ENCODE measurements at places on chromosomes 7 and 10.

GRCh38 chr10:131127138-131127589 lies 184.4 kb downstream of the TCERG1L start:
- DNase-seq: no peak

DNA sequence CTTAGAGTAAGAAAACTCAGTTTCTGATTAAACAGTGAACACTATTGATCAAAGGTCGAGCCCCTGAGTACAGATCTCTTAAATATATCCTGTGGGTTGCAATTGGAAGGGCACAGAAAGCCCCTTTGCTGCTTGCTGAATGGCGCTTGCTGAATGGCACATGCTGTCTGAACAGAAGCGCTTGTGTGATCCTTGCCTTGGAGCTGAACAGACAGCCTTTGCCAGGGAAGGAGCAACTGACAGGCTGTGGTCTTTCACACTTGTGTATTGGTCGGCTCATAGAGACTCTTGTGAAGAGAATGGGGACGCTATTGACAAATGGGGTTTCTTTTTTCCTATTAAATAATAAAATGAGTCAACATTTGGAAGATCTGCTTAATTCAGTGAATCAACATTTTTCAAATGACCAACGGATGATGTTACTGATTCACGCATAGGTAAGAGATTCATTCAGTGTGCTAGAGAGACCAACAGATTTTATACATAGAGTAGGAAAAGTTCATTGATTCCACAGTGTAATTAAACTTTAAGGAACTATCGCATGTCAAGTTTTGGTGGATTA lies 99.4 kb upstream of the TNS3 start:
- DNase-seq: no peak

DNA sequence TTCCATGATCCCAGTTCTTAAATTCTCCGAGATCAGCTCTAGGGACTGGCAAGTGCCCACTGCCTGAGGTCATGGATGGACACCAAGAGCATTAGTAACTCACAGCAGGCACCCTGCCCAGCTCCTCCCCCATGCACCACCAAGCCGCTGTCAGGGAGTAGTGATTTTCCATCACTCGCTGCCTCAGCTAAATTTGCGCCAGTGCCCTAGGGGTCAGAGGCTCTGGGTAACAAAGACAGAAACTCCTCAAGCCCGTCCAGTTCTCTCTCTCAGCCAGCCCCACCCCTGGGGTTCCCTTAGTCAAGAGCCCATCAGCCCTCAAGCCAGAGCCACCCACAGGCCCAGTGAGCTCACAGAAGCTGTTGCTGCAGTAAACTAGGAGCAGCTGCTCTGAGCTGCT lies 30.0 kb downstream of the PAX2 start:
- no peak for DNase-seq

DNA sequence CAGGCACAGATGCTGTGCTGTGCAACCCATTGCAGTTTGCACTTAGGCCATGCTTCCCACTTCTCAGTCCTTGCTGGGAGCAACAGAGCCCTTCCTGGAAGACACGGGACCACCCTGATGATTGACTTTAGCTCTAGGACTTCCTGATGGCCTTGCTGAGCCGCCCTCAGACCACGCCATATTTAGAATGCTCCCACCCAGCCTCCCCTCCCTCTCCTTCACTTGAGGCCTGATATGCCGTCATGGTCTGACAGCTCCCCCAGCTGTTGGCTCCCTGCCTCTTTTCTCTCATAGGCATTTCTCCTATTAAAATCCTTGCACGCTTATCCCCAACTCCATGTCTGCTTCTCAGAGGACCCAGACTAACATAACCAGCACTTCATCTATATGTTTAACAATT lies 29.4 kb upstream of the GATAD1 start:
- DNase-seq: no peak

- no peak for DNase-seq
Observed at GRCh38 chr7:124257638-124258308, 224.9 kb upstream of the TMEM229A start.

- no peak for DNase-seq
Observed at GRCh38 chr7:27633062-27633461, 29.6 kb downstream of the HIBADH start.

DNA sequence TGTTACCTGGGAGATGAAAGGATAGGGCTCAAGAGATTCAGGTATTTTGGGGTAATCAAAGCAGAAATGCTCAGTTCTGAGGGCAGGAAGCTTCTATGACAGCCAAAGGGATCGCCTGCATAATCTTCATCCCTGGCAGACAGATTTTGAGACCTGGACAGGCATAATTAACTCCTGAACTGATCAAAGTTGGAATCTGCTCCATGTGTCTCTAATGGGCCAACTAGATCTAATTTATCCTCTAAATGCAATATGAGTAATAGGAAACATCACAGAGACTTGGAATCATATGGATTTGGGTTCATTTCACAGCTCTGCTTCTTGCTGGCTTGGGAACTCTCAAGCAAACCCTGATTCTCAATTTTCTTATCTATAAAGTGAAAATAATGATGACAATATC lies 41.2 kb upstream of the EPHB6 start:
- DNase-seq: no peak

DNA sequence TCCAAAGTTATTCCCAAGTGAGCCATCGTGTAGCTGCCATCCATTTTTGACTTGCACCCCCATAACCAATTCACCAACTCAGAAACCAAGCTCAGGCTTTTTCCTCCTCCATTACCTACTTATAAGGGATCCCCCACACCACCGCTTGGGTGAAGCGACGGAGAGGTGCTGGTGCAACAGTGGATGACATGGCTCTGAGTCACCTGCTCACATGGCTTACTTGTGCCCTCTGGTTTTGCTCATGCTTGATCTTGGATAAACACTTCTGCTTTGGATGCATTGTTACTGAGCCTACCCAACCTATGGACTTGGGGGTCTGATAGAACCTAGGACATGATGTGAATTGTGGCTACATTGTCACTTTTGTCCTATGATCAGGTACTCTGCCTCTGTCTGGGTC lies 12.0 kb upstream of the AKR1B1 start:
- no peak for DNase-seq

DNA sequence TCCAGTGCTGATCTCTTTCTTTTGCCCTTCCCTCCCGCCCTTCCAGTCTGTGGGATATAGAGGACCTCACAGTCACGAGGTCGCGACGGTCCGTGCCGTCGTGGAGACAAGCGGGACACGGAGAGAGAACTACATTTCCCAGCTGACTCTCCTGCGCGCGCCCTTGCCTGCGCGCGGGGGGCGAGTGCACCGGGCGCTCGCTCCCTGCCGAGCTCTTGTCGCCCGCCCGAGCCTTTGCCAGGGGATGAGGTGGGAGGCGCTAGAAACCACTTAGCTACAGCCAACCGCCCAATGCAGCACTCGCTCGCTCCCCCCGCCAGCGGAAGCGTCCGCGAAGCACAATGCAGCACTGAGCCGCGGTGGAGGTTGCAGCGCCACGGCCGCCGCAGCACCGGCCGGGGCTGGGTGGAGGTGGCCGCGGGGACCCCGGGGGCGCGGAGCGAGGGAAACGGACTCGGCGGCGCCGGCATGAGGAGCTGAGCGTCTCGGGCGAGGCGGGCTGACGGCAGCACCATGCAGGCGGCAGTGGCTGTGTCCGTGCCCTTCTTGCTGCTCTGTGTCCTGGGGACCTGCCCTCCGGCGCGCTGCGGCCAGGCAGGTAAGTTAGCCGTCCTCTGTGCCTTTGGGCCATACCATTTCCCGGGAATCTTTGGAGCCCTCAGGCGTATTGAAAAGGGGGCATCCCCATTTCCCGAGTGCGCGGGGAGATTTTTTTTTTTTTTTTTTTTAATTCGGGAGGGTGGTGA lies at the start of gene ADAM22:
ADAM22 (plus strand) TSS at position 299 of the 746 bp plus-strand sequence; CDS start at position 514, 215 bp downstream.
- peak; percentile 93 for DNase-seq

DNA sequence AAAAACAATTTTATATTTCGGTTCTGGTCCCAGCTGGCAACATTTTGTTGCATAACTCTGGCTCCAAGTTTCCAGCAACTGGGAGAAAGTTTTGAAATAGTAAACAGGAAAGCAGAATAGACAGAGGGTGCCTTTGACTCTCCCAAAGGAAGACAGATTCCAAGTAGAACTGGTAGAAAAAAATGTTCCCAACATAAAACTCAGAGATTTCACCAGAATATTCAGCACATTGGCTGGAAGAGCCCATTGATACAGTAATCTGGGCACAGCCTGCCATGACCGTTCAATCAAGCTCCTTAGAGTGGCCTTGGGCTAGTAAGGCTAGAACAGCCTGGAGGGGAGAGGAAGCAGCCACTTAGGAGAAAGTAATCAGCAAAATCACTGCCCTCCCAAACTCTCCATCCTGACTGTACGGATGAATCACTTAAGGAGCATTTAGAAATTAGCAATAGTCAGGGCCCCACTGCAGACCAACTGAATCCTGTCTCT lies 120.4 kb downstream of the CUBN start:
- no peak for DNase-seq

DNA sequence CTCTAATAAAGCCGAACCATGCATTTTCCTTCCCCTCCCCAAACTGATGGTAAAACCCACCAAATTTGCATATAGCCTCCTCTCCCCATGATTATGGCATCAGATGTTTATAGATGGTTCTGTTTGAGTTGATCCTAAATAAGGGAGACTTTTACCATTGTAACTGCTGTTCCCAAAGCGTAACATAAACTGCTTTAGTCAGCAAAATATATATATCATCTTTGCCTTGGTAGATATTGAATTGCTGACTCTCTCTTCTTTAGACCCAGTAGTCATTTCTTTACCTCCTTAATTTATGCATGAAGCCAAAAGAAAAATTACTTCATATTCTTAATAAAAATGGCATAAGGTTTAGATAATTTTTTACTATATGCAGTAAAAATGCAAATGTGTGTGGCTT lies 86.2 kb upstream of the LRGUK start:
- no peak for DNase-seq

GRCh38 chr7:34163956-34164355 lies 258.6 kb downstream of the BMPER start:
- DNase-seq: no peak

- no peak for DNase-seq
Observed at GRCh38 chr10:88088441-88089340, 225.3 kb downstream of the PTEN start.

DNA sequence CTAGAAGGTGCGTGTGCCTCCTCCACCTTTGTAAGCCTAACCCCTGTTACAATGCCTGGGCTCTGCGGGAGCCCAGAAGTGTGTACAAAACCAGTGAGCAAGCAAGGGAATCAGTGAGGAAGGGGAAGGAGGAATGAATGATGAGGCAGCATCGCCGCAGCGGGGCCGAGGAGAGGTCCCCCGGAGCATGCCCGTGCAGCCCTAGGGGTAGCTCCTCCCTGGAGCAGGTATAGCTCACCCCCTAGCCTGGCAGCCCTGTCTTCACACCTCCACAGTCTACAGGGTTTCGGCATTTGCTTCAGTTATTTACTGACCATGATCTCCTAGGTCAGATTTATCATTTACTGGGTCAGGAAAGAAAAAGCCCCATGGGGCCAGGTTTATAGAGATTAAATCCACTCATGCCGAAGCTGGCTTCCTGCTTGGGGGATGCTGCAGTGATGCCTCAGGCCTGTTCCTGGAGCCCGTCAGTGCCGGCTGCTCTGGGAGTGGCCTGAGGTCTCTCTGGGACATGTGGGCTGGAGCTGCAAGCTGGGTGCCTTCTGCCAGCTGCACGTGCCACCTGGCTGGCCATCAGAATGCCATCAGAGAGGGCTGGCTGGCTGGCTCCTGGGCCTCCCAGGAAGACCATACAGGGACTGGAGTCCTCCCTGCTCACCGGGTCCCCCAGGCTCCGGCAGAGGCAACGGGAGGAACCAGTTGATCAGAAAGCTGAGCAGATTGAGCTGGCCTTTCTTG lies 138.9 kb downstream of the GRK5 start:
- no peak for DNase-seq

GRCh38 chr10:132326925-132327324 lies 5.1 kb upstream of the LRRC27 start:
- no peak for DNase-seq

- DNase-seq: no peak
Observed at GRCh38 chr7:157017149-157017548, 6.7 kb upstream of the MNX1 start.

All from NCI-H1436 (cell line).